T-helper 1 cell (primary cell): ENCODE measurements at places on chromosomes 6 and 20.

DNA sequence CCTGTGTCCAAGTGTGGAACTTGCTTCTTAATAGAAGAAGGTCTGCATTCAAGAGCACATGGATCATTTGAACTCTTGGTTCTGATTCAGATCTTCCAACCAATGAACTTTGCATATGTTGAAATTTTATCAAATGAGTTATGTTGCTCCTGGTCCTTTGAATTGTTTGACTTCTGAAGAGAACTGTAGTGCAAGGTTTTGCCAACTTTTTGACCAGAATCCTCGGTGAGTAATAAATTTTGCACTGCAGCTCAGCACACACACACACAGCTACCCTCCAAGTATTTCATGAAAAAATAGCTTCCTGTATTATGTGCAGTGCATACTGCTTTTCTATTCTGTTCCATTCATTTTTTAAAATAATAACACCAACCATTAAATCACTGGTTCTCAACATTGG lies 67.5 kb downstream of the BFSP1 start:
- no peak for DNase-seq

- DNase-seq, result no peak
Observed at GRCh38 chr6:25749837-25750236, 4.7 kb upstream of the SLC17A4 start.

DNA sequence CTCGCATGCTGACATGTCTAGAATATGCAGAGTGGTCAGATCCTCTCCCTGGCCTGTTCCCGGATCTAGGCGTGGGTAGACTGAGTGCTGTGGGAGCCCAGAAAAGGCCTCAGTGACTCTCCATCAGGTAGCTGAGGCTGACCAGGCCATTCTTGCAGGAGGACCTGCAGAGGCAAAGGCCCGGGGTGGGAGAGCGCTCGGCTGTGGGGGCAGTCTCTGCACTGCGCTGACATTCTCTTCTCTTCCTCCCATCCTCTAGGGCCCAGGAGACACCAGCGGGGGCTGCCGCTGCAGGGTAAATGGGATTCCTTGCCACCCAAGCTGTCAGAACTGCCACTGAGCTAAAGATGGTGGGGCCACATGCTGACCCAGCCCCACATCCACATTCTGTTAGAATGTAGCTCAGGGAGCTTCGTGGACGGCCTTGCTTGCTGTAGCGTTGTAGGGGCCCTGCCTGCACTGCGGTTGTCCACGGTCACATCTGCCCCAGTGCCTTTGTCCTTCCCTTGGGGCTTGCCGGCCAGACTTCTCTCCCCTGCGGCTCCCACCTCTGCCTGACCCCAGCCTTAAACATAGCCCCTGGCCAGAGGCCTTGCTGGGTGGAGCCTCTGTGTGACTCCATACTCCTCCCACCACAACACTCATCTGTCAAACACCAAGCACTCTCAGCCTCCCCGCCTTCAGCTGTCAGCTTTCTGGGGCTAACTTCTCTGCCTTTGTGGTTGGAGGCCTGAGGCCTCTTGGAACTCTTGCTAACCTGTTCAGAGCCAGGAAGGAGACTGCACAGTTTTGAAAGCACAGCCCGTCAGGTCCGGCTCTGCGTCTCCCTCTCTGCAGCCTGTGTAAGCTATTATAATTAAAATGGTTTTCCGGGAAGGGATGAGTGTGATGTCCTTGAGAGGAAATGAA lies 22.2 kb downstream of the RBCK1 start:
- no peak for DNase-seq

- DNase-seq, result no peak
Observed at GRCh38 chr6:88712243-88712936, 251.0 kb downstream of the RNGTT start.

DNA sequence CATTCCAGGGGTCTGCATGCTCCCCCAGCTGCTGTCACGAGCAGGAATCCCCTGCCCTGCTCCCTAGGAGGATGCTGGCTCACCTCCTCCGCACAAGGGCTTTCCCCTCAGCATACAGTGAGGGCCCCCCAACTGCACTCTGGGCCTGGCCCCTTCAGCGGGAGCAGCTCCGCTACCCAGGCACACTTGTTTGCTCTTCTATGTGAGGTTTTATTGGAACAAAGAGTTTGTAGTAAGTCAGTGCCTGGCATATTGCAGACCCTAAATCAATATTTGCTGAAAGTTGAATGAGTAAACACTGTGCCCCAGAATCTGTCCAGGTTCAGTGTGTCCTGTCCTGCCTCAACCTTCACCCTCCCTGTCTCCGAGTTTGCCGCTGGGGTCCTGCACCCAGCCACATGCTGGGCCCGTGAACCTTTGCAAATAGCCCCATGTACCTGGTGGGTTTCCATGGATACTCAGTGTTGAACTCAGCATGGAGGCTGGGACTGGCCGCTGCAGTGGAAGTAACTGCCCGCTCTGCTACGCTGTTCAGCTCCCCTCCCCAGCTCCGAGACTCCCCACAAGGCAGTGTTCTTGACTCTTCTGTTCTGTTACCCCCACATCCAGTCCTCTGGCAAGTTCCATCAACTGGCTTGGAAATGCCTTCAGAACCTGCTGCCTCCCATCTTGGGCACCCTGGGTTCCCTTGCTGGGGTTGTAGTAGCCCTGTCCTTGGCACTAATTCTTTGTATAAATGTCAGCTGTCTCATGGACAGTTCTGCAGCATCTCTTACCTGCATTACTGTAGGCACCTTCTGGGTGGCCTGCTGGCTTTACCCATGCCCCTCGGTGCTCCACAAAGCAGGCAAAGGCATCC lies 15.7 kb downstream of the SLC22A1 start:
- DNase-seq, result no peak

- DNase-seq, result no peak
Observed at GRCh38 chr6:90253631-90254030, 43.0 kb downstream of the BACH2 start.

DNA sequence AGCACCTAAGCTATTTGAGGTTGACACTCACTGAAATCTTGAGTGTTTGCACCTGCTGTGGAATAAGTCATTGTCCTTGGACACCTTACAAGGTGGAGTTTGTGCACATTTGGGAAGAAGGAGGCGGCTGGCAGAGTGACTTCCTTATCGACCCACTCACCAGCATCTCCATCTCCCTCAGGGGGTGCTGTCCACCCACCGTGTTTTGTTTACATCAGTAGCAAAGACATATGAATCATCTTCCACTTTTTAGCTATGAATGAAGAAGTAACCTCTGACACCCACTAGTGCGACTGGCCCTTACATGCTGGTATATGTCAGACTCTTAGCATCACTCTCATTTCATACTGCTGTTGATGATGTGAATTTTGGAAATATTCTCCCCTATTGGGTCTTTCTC lies 119.5 kb upstream of the SGK1 start:
- no peak for DNase-seq

GRCh38 chr20:35235881-35236280 lies 9.4 kb downstream of the MMP24 start:
- DNase-seq, result no peak
